ENCODE measurements at places on chromosomes 12 and 14.

DNA sequence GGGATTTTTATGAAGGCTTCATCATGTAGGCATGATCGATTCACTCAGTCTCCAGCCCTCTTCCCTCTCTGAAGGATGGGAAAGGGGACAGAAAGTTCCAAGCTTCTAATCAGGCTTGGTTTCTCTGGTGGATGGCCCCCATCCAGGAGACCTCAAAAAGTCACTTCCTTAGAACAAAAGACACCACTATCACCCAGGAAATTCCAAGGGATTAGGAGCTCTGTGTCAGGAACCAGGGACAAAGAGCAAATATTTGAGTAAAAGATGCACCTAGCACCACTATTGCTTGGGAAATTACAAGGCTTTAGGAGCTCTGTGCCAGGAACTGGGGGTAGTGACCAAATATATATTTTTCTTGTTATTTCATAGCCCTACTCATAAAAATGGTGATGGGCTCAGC lies 33.6 kb upstream of the TMX1 start:
- H3K36me3 ChIP-seq = no peaks in the 10 kb centered on the region
- DNase-seq = no peak
- H3K4me1 ChIP-seq = peaks cover 9% of the 10 kb centered on the region
- H3K27ac ChIP-seq = no peak overlapping the region
- no peak overlapping the region for H3K4me3 ChIP-seq

- H3K4me1 ChIP-seq = no peaks in the 10 kb centered on the region
- H3K4me3 ChIP-seq = no peak overlapping the region
- DNase-seq = no peak
These were observed 17.7 kb upstream of the TUNAR start for GRCh38 chr14:95858893-95859292.

- peak overlapping the region; percentile 17 for H3K27ac ChIP-seq
- H3K4me3 ChIP-seq = no peak overlapping the region
- H3K27me3 ChIP-seq = no peaks in the 10 kb centered on the region
These were observed 74.9 kb downstream of the PAWR start for GRCh38 chr12:79615596-79616560.

GRCh38 chr14:55417955-55418354 lies 6.3 kb upstream of the ATG14 start:
- no peak overlapping the region for H3K27ac ChIP-seq
- peaks cover 3% of the 10 kb centered on the region for H3K4me1 ChIP-seq
- no peak overlapping the region for H3K4me3 ChIP-seq
- H3K36me3 ChIP-seq = no peaks in the 10 kb centered on the region
- H3K27me3 ChIP-seq = peaks cover 13% of the 10 kb centered on the region

- H3K36me3 ChIP-seq = no peaks in the 10 kb centered on the region
- DNase-seq = no peak
- H3K27me3 ChIP-seq = no peaks in the 10 kb centered on the region
- no peak overlapping the region for H3K27ac ChIP-seq
- H3K4me1 ChIP-seq = peaks cover 8% of the 10 kb centered on the region
- no peak overlapping the region for H3K4me3 ChIP-seq
These were observed 98.4 kb upstream of the BTG1 start for GRCh38 chr12:92244036-92244435.

- peaks cover 40% of the 10 kb centered on the region for H3K4me1 ChIP-seq
- H3K27ac ChIP-seq = peak overlapping the region; percentile 68
- H3K4me3 ChIP-seq = peak overlapping the region; percentile 99
- peaks cover 22% of the 10 kb centered on the region for H3K36me3 ChIP-seq
- no peaks in the 10 kb centered on the region for H3K27me3 ChIP-seq
These were observed 3.6 kb downstream of the NUDT4 start for GRCh38 chr12:93381161-93381975.

DNA sequence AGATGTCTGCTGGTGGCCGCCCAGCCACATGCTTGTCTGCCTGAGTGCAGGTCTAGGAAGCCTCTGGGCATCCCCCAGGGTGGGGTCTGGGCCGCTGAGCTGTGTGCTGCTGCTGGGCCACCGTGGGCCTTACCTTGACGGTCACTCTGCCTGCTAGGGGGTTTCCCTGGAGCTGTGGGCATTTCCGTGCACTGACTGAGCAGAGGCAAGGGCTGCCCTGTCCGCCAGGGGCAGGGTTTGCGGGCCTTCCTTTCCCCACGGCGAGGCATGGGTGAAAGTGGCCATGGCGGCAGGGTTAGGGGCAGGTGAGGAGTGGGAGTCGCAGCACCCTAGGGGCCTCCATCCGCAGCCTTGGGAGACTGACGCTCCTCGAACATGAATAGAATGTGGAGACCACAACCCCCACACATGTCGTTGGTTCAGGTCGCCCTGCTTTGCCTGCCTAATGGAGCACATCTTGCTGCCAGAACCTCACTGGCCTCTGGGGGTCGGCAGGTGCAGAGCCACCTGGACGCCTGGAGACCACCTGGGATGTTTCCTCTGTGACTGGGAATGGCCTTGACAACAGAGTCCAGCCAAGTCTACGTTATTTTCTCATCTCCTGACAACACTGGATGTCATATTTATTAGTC lies 2.5 kb downstream of the ZBTB42 start:
- H3K36me3 ChIP-seq = no peaks in the 10 kb centered on the region
- no peak overlapping the region for H3K4me3 ChIP-seq
- H3K27ac ChIP-seq = no peak overlapping the region
- H3K4me1 ChIP-seq = peaks cover 9% of the 10 kb centered on the region

DNA sequence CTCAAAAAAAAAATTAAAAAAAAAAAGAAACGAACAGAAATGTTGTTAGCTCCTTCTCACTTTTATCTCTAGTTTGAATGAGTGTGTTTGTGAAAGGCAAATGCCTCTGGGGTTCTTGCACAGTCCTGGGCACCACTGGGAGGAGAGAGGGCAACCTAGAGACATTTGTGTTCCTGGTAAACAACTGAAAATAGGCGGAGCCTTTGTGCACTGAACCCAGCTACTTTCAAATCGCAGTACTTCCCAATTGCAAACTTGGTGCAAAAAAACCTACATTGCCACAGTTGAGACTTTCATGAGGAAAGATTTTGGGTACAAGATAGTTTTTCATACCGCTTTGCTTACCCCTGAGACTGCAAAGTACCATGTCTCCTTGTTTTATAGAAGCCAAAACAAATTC lies 430.0 kb downstream of the ZFP36L1 start:
- H3K27ac ChIP-seq = peak overlapping the region; percentile 59
- peaks cover 15% of the 10 kb centered on the region for H3K36me3 ChIP-seq
- H3K27me3 ChIP-seq = no peaks in the 10 kb centered on the region
- H3K4me1 ChIP-seq = peaks cover 67% of the 10 kb centered on the region
- no peak overlapping the region for H3K4me3 ChIP-seq

GRCh38 chr12:5264006-5264405 lies 167.9 kb upstream of the NTF3 start:
- H3K4me3 ChIP-seq = no peak overlapping the region
- peaks cover 4% of the 10 kb centered on the region for H3K27me3 ChIP-seq
- DNase-seq = no peak
- H3K4me1 ChIP-seq = no peaks in the 10 kb centered on the region
- no peak overlapping the region for H3K27ac ChIP-seq

GRCh38 chr12:102629262-102629888 lies 149.0 kb upstream of the IGF1 start:
- H3K4me1 ChIP-seq = peaks cover 5% of the 10 kb centered on the region
- DNase-seq = no peak
- peaks cover 4% of the 10 kb centered on the region for H3K36me3 ChIP-seq
- no peaks in the 10 kb centered on the region for H3K27me3 ChIP-seq
- no peak overlapping the region for H3K27ac ChIP-seq

GRCh38 chr12:77767756-77768343 lies 62.8 kb upstream of the NAV3 start:
- peaks cover 9% of the 10 kb centered on the region for H3K4me1 ChIP-seq
- H3K36me3 ChIP-seq = no peaks in the 10 kb centered on the region
- no peaks in the 10 kb centered on the region for H3K27me3 ChIP-seq
- DNase-seq = no peak
- H3K27ac ChIP-seq = no peak overlapping the region

GRCh38 chr12:132162508-132163031 lies 18.3 kb downstream of the NOC4L start:
- H3K4me1 ChIP-seq = no peaks in the 10 kb centered on the region
- H3K4me3 ChIP-seq = no peak overlapping the region
- no peaks in the 10 kb centered on the region for H3K36me3 ChIP-seq

DNA sequence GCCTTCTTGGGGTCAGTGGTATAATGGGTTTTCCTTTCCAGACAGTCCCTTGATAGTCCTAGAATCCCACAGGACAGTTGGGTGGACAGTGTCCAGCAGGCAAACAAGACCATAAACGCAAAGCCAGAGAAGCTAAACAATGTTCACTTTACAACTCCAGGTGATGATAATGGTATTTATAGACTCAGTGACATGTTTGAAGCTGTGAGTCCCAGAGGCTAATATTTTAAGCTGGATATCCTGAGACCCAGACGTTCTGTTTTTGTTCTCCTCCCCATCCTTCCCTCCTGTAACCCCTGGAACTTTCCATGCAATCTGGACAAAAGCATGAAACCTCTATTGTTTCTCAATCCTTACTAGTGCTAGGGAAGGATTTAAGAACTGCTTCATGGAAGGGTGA lies 121.0 kb downstream of the ZFP36L1 start:
- peak overlapping the region; percentile 54 for H3K27ac ChIP-seq
- H3K36me3 ChIP-seq = peaks cover 4% of the 10 kb centered on the region
- peaks cover 61% of the 10 kb centered on the region for H3K4me1 ChIP-seq
- H3K4me3 ChIP-seq = no peak overlapping the region
- no peak for DNase-seq
- no peaks in the 10 kb centered on the region for H3K27me3 ChIP-seq

GRCh38 chr12:122199484-122200355 lies 3.8 kb upstream of the B3GNT4 start:
- no peak overlapping the region for H3K4me3 ChIP-seq
- no peak for DNase-seq
- H3K27me3 ChIP-seq = peaks cover 39% of the 10 kb centered on the region
- peaks cover 6% of the 10 kb centered on the region for H3K4me1 ChIP-seq

DNA sequence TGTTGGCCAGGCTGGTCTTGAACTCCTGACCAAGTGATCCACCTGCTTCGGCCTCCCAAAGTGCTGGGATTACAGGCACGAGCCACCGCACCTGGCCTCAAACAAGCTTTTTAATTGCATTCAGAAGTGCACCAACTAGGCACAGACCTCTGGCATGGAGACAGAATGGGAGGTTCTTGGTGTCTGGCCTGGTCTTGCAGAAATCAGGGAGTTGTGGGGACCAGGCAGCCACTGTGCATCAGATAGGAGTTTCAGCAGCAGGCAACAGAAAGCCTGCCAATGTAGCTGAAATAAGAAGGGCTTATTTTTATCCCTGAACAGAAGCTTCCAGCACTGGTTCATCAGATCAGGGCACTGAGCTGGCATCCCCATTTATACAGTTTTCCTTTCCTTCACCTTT lies 22.2 kb upstream of the TCL1B start:
- H3K27ac ChIP-seq = no peak overlapping the region
- H3K4me1 ChIP-seq = peaks cover 35% of the 10 kb centered on the region
- H3K27me3 ChIP-seq = peaks cover 14% of the 10 kb centered on the region
- no peak overlapping the region for H3K4me3 ChIP-seq
- no peak for DNase-seq

DNA sequence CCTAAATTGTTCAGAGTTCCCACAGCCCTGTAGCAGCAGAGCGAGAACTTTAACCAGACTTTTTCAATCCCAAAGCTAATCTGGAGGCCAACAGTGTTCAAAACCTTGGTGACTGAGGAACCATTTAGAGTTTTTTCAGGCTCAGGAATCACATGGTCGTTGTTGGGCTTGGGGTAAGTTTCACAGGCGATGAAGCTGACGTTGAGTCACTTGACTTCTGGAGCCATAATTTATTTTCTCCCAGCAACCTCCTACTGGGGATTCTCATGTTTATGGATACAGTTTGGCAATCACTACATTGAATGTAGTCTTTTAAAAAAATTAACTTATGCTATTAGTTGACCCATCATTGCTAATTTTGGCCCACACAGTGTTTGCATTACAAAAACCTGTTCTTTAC lies 34.5 kb downstream of the SSPN start:
- peaks cover 8% of the 10 kb centered on the region for H3K4me1 ChIP-seq
- H3K27me3 ChIP-seq = peaks cover 58% of the 10 kb centered on the region
- no peak for DNase-seq
- no peak overlapping the region for H3K4me3 ChIP-seq
- peaks cover 4% of the 10 kb centered on the region for H3K36me3 ChIP-seq
- no peak overlapping the region for H3K27ac ChIP-seq

GRCh38 chr14:49971156-49972130 lies 78.6 kb downstream of the ARF6 start:
- peaks cover 49% of the 10 kb centered on the region for H3K4me1 ChIP-seq
- H3K27me3 ChIP-seq = no peaks in the 10 kb centered on the region
- no peak for DNase-seq
- peak overlapping the region; percentile 98 for H3K27ac ChIP-seq

DNA sequence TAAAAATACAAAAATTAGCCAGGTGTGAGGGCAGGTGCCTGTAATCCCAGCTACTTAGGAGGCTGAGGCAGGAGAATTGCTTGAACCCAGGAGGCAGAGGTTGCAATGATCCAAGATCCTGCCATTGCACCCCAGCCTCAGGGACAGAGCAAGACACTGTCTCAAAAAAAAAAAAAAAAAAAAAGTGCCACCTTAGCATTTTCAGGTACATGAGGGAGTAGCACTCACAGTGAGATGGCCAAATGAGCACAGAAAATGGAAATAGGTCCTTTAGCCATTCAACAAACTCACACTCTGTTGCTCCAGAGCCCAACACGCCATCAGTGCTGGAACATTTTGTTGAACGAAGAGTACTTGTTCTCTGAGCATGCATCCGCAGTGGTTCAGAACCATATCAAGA lies 75.2 kb upstream of the MYL2 start:
- no peaks in the 10 kb centered on the region for H3K36me3 ChIP-seq
- no peak overlapping the region for H3K27ac ChIP-seq
- H3K4me1 ChIP-seq = no peaks in the 10 kb centered on the region
- peaks cover 7% of the 10 kb centered on the region for H3K27me3 ChIP-seq
- DNase-seq = no peak

GRCh38 chr14:71454513-71455332 lies 477.5 kb upstream of the RGS6 start:
- no peak overlapping the region for H3K27ac ChIP-seq
- peaks cover 7% of the 10 kb centered on the region for H3K4me1 ChIP-seq
- no peaks in the 10 kb centered on the region for H3K27me3 ChIP-seq
- no peak overlapping the region for H3K4me3 ChIP-seq
- H3K36me3 ChIP-seq = no peaks in the 10 kb centered on the region

GRCh38 chr12:46244997-46245396 lies 23.8 kb downstream of the SLC38A1 start:
- no peaks in the 10 kb centered on the region for H3K4me1 ChIP-seq
- H3K4me3 ChIP-seq = no peak overlapping the region
- H3K36me3 ChIP-seq = peaks cover 70% of the 10 kb centered on the region
- DNase-seq = no peak

DNA sequence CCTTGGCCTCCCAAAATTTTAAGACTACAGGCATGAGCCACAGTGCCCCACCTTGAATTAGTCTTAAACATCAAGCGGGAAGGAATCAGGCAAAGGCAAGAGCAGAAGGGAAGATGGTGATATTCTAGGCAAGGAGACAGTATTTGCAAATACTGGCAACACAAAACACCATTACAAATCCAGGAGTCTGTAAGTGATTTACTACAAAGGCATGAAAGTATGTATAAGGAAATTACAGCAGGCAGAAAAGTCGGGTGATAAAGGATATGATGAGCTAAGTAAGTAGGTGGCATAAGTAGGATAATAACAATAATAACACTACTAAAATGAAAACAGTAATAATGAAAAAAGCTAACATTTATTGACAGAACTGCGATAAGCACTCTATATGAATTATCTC lies 28.5 kb downstream of the FMNL3 start:
- no peak for DNase-seq
- no peak overlapping the region for H3K27ac ChIP-seq
- peaks cover 27% of the 10 kb centered on the region for H3K4me1 ChIP-seq
- no peaks in the 10 kb centered on the region for H3K36me3 ChIP-seq

All from type B pancreatic cell (in vitro differentiated cells).